ENCODE measurements at places on chromosomes 2 and 18.

GRCh38 chr18:44837482-44838180, 156.9 kb downstream of the SETBP1 start:
- no peak for DNase-seq

DNA sequence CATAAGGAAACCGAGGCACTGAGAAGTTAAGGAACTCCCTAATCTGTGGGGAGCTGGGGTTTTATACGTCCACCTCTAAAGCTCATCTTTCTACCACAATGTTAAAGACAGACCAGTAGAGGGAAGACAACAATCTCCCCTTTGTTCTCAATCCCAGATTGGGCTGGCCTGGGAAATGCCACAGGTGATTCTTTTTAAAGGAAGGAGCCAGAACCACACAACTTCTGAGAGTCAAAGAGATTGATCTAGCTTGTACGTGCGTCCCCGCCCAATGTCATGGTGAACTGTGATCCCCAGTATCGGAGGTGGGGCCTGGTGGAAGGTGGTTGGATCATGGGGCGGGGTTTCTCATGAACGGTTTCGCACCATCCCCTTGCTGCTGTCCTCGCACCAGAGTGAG, 81.8 kb upstream of the LCLAT1 start:
- DNase-seq = no peak

DNA sequence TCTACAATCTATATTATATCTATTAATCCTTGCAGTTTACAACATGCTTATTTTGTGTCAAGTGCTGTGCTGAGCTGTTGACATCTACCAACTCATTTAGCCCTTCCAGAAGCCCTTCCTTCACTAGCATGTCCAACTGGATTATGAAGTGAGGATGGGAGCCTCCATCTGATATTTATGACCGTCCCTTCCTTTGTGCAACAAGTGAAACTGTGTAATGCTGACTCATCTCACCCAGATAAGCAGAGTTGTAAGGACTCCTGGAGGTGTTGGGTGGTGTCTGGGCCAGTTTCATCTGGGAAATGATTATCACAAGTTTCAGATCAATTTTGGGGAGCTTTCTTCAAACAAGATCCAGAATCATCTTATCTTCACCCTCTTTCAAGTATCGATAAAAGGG, 156.6 kb upstream of the ETAA1 start:
- no peak for DNase-seq

DNA sequence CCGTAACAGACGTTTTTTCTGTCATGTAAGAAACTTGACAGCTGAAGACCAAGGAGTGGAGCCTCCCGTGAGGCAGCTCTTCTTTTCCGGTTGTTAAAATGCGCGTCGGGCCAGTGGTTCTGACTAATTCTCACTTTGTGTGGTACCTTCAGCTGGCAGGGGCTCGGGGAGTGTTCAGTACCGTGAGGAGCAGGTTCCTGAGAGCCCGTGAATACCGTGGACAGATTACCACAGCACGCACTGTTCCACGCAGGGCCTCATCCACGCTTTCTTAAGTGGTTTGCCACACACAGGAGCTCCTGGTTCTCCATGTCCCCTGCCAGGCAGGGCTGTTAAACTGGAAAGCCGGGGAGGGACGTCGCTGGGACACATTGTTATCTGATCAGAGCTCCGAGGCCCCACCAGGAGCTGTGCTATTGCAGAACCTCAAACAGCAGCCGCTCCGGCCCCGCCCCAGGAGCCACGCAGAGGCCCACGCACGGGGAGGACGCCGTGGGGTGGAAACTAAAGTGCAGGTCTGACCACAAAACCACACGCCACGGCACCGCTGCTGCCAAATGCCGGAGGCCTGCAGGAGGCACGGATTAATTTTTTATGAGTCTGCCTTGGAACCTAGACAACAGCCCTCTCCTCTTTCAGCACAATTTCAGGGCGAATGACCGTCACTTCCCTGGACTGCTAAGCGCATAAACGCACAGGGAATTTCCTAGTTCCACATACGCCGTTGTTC, 43.3 kb downstream of the NFATC1 start:
- no peak for DNase-seq

- no peak for DNase-seq
These were observed 6.2 kb downstream of the PDE1A start for GRCh38 chr2:182420669-182421068.

- no peak for DNase-seq
These were observed 4.6 kb downstream of the SNED1 start for GRCh38 chr2:241003047-241003360.

- peak; percentile 58 for DNase-seq
These were observed 31.2 kb downstream of the SCN9A start for GRCh38 chr2:166344286-166345113.

DNA sequence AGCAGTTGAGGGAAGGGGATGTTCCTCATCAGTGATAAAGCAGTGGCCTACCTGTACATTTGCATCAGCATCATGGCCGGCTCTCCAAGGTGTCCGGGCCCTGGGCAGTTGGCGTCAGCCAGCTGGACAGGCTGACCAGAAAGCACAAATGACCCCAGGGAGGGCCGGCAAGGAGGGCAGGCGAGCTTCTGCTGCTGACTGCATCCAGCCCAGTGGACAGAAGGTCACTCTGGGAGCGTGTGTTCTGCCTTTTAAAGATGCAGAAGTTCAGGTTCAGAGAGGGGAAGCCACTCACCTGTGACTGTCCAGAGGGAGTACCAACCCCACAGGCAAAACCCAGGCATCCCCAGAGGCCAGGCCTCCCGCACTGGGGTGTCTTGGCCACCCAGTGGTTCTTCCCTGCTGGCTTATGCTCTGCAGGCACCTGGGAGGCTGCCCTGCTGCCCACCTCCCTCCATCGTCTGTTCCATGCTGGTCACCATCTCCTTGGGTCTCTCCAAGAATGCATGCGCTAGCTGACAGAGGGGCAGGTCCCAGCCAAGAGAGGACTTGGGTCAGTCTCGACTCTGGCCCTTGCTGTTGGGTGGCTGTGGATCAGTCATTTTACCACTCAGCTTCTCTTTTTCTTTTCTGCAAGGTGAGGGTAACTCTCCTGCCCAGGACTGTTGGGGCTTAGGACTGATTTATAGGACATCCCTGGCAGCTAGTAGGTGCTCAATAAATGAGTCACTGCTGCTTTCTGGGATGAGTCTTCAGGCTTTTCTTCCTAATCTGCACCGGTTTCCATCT, 89.9 kb downstream of the INHBB start:
- DNase-seq = no peak

DNA sequence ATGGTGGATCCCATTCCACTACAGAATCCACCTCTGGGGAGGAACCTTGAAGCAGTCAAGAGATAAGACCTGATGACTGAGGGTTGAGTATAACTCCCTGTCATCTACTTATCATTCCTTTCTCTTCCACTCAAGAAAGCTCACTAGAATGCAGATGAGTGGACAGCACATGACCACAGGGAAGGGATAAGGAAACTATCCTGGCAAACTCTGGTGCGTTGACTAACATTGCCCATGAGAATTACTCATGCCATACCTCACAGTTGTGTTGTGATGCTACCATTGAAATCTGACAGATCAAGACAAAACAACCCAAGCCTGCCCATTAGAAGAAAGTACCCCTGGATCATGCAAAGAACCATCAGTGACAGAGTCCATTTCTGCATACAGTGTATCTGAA, 26.5 kb downstream of the SLC16A14 start:
- DNase-seq = no peak

GRCh38 chr18:47731276-47731675, 199.2 kb downstream of the SMAD2 start:
- DNase-seq = no peak

DNA sequence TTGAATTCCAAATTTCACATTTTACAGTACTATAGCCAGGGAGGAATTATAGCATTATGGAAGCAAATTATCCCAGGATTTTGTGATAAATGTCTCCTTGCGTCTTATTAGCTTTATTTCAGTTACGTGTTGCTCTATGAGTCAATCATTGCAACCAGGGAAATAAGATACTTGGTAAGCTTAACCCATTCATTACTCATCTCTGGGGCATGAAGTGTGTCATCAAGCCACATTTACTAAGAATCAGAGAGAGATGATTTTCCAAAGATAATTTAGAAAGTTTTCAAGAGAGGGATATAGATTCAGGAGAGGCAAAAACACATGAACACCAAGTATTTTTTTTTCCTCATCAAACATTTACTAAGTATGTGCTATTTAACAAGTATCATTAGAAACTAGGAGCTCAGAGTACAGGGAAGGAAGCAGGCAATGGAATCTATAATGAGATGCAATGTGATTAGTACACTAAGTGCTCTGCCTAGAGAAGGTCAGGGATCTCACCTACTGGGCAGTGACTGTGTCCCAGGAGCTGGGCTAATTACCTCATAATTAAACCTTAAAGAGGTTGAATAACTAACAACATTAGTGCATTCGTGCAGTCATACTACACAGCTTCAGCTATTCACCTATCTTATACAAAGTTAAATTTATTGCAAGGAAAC, 217.8 kb upstream of the NXPH2 start:
- DNase-seq = no peak

DNA sequence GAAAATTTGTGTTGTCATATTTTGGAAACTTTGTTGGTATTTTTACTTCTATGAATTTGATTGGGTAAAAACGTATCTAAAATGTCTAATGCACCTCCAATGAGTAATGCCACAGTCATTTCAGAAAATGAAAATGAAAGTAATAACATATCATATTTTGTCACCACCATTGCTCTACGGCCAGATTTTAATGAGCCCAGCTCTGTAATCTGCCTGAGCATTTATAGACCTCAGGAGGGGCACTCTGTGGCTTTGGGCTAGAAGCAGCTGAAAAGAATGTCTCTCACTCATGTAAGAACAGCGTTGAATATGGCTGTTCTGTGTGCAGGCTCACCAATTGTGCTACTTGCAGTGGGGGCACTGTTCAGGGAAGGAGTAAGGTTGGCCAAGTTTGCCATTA, 32.7 kb upstream of the ABCA12 start:
- DNase-seq = peak; percentile 45

- no peak for DNase-seq
These were observed 131.6 kb upstream of the FN1 start for GRCh38 chr2:215567504-215567903.

DNA sequence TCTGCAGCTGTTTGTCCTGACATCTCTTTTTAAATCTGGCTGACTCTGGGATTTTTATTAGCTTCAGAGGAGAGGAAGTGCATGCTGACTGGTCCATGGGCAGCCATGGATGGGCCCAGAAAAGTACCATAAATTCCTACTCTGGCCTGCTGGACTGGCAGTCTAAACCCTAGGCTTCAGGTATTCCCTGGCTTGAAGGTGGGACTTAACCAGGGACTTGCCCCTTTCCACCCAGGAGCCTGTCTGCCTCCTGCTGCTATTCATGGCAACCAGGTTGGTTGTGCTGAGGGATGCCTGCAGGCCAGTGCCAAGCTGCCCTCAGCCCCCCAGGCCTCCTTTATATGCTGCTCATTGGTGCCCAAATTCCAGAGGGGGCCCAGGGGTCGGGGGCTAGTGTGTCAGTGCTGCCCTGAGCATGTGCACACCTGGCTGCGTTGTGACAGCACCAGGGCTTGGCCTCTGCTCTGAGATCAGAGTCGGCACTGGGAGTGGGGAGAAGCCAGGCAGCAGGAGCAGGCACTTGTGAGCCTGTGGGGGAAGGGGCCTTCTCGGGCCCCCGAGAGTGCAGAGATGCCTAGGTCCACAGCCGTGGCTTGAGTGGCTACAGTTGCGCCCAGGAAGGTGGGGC, 195.7 kb upstream of the TFPI start:
- DNase-seq = no peak

DNA sequence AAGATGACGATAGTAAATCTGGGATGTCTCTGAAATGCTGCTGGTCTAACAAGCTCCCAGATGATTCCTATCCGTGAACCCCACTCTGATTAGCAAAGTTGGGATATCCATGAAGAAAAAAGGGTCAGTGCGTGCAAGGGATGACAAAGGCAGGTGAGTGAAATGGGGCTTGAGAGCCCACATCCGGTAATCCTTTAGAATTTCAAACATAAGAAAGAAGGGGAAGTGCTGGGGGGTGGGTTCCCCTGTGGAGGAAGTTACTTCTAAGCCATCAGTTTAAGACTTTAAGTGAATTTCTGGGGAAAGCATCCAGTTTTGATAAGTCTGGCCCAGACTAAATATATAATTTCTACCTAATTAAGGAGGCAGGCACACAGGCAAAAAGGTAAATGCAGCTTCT, 209.5 kb downstream of the DPP10 start:
- no peak for DNase-seq

DNA sequence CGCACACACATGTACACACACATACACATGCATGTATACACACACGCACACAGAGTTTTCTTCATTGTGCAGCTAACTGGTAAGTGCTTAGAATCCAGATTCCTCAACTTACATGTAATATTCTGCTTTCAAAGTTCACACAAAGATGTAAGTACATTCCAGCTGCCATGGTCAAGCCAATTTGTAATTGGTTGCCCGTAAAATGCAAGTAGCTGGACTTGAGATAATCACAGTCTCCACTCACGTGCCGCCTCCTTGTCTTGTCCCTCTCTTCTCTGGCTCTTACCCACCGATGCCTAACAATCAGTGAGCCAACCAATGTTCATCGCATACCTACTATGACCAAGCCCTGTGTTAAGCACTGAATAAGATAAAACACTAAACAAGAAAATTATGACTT, 77.8 kb downstream of the SOCS6 start:
- no peak for DNase-seq

DNA sequence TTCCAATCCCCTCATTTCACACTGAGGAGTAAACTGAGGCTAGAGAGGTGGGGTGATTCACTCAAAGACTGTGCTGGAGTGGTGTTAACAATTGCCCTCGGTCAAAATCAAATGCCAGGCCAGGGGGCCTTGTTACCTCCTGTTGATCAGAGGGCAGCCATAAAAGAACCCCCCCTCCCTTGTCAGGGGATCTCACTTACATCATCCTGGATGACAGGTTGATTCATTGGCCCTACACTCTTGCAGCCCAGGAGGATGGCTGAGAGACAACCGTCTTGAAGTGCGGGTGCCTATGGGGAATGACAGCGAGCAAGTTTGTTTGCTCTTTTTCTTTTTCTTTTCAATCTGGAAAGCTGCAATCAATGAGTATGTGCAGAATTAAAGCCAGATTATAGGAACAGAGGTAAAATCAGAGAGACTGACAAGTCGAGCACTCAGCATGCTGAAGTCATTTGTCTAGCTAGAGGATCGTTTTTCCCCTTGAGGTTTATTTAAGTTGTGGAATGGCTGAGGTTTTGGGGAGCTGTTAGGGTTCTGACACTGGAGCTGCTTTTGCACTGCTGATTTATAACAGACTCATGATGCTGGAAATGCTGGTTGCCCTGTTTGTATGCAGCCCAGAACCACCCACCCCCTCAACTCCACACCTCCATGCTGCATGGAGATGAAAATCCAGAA, 26.4 kb upstream of the NRP2 start:
- DNase-seq = no peak

GRCh38 chr18:75937306-75937705, 509.8 kb upstream of the SMIM21 start:
- DNase-seq = no peak

DNA sequence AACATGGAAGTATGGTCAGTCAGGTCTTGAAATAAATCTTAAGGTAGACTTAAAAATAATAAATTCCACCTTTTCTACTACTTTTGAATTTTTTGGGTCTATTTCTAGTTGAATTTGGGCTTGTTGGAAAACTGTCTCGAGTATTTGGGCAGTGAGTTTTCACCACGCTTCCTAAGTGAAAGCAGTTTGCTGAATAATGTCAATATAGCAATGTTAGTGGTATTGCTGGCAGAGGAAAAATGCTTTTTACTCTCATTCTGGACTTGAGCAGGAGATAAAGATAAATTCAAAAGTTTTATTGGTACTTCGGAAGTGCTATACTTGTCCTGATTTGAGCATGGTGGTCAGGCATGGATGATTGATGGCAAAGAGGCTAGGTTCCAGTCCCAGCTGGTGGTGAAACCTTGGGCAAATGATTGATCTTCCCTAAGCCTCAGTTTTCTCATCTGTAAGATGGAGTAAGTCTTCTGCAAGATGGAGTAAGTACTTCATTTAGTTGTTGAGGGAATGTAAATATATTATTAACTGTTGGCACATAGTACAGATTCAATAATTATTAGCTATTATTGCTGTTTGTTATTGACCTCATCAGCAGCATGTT, 503.5 kb upstream of the ZEB2 start:
- DNase-seq = no peak
